Left renal pelvis (tissue), 4 donors: ENCODE measurements at places on chromosomes 7 and 10. TPM values are rescaled to one million over a fixed set of nuclear protein-coding genes. Genes with fewer than 3 reads are reported as not detected.

The BMPER gene
- 20.8 TPM for polyA plus RNA-seq

The KCNMA1 gene
- 4.5 TPM for polyA plus RNA-seq

The ANKRD2 gene
- 0.44 TPM for polyA plus RNA-seq

The OPN4 gene
- not detected for polyA plus RNA-seq

The TACR2 gene
- 0.27 TPM for polyA plus RNA-seq

The CFTR gene
- polyA plus RNA-seq: 9.1 TPM
